ENCODE measurements at places on chromosomes 13 and 19.

DNA sequence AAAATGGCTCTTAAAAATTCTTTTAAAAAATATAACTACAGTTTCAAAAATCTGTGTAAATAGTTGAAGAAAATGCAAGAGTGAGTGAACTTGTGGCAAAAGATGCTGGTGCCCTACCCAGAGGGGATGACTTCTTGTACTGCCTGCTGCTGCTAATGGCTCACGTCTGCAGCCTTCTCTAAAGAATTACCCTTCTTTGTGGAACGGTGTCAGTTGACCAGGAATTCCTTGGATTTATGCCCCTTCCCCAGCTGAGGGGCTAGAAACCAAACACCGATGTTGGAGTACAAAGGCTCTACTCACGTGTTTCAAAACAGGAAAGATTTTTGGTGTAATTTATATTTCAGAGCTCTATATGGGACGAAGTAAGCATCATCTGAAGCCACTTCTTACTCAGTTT lies 1582.8 kb downstream of the OLFM4 start:
- DNase-seq = no peak

- DNase-seq = no peak
Observed at GRCh38 chr19:1855828-1856255, 7.5 kb downstream of the KLF16 start.

DNA sequence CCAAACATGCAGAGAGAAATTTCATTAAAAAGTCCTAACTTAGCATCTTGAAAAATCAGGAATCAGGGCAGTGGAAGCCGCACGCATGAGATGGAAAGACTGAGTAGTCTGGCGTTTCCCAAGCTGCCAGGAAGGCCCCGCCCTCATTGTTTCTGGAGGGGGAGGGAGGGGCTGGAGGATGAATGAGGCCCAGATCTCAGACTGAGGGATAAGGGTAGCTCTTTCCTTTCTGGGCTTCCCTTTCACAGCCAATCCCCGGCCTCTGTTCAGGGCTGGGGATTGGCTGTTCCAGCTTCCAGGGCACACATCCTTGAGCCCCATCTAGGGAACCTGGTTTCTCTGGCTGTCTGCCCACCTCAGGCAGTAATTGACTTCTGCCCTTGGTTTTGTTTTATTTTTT lies 7.3 kb downstream of the C19orf53 start:
- no peak for DNase-seq

- DNase-seq = no peak
Observed at GRCh38 chr13:33612641-33613638, 205.0 kb upstream of the RFC3 start.

GRCh38 chr19:42596391-42597072 lies 1.8 kb upstream of the CEACAM8 start:
- DNase-seq = peak; percentile 15

- DNase-seq = no peak
Observed at GRCh38 chr19:42161616-42162263, 29.5 kb upstream of the POU2F2 start.

- DNase-seq = no peak
Observed at GRCh38 chr19:58182577-58182988, 278 bp upstream of the ZNF274 start.

DNA sequence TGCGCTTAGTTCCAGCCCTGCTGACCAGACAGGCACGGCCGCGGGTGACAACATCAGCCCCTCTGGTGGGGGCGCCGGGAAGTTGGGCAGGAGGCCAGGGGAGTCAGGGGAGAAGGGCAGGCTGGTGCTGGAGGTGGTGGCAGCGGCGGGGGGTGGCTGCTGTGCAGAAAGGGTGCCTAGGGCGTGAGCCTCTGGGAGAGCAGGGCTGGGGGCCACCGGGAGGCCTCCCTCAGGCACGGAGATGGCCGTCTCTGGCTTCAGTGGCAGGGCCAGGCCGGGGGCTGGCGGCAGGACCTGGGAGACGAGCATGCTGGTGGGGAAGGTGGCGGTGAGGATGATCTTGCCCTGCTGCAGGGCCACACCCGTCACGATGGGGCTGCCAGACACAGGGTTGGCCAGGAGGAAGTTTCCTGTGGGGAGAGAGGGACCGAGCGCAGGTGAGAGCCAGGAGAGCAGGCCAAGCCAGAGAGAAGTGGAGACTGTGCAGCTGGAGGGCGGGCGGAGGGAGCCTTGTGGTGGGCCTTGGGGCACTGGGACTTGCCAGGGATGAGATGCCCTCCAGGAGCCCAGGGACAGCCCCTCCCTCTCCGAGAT lies 3.3 kb downstream of the SIX5 start:
- no peak for DNase-seq

- no peak for DNase-seq
Observed at GRCh38 chr13:109309625-109310363, 476.6 kb downstream of the IRS2 start.
